Activated CD8-positive, alpha-beta T cell treated with anti-CD3 and anti-CD28 coated beads, Interleukin-2, amount 10 ng/mL, durations not matched to agents 7 days and 5 days (primary cell): ENCODE measurements at places on chromosomes 2 and 18.

DNA sequence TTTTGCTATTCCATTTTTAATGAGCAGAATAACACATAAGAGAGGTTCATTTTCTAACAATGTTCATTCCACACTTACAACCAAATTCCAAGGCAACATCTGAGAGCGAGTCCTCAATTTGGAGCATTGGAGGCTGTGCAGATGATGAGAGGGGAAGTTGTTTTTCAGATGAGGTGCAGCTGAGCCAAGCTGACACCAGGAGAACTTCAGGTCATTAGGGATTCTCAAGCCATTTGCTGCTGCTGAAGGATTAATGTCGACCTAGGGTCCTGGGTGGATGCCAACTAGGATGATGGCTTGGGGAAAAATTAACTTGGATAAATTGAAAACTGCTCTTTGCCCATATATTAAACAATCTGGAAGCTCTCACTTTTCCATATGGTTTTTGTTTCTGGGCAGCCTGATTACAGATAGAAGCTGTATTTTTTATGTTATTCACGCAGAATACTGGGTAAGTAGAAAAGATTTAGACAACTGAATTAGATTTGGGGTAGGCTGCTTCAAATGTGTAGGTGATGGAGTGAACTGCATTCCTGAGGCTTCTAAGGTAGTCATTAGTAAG is 206.4 kb upstream of the SLC39A10 start:
- H3K36me3 ChIP-seq: peaks cover 2% of the 10 kb centered on the region
- no peak overlapping the region for H3K27ac ChIP-seq
- H3K4me1 ChIP-seq: peaks cover 11% of the 10 kb centered on the region
- DNase-seq: no peak
- H3K27me3 ChIP-seq: no peaks in the 10 kb centered on the region

DNA sequence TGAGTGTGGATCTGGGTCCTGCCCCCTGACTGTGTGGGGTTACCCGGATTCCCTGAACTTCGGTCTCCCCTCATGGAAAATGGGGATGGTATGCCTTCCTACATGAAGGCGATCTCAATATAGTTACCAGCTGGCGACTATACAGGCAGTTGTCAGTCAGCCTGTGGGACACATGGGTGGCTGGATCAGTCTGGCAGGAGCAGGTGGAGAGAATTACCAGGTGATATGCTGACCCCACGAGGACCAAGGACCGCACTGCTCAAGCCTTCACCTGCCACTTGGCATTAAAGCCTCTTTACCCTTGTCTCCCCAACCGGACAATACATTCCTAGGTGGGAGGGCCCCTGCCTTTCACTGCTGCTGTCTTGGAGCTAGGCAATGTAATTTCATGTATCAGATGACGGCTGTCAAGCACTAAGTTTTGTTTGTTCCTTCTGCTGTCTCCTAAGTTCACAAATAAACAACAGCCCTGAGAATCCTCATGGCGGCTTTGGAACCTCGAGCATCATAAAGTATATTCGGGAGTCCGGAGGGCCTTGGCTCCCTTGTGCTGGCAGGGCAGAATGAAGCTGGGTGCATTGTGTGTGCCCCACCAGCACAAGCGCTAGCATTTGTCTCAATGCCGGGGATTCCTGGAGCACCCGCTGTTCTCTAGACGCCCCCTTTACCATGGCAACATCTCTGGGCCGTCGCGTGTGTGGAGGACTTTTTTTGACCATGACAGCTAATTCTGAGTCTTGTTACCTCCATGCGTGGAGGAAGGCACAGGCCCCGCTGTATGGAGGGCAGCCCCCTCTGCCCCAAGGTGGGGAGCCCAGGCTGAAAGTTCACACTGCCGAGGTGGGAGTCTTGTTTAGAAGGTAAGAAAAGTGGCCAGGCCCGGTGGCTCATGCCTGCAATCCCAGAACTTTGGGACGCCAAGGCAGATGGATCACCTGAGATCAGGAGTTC is 48.6 kb downstream of the PDCL3 start:
- H3K36me3 ChIP-seq: no peaks in the 10 kb centered on the region
- no peak for DNase-seq
- H3K4me1 ChIP-seq: no peaks in the 10 kb centered on the region
- no peak overlapping the region for H3K27ac ChIP-seq
- H3K27me3 ChIP-seq: no peaks in the 10 kb centered on the region

- no peaks in the 10 kb centered on the region for H3K4me1 ChIP-seq
- H3K36me3 ChIP-seq: no peaks in the 10 kb centered on the region
- no peak overlapping the region for H3K27ac ChIP-seq
- DNase-seq: no peak
- no peaks in the 10 kb centered on the region for H3K27me3 ChIP-seq
Measured at GRCh38 chr2:100395532-100396350, 21.7 kb downstream of the CHST10 start.

GRCh38 chr2:69733342-69734034 is 8.4 kb upstream of the ANXA4 start:
- H3K36me3 ChIP-seq: no peaks in the 10 kb centered on the region
- DNase-seq: no peak
- H3K27ac ChIP-seq: no peak overlapping the region
- no peak overlapping the region for H3K4me3 ChIP-seq
- H3K27me3 ChIP-seq: peaks cover 7% of the 10 kb centered on the region

DNA sequence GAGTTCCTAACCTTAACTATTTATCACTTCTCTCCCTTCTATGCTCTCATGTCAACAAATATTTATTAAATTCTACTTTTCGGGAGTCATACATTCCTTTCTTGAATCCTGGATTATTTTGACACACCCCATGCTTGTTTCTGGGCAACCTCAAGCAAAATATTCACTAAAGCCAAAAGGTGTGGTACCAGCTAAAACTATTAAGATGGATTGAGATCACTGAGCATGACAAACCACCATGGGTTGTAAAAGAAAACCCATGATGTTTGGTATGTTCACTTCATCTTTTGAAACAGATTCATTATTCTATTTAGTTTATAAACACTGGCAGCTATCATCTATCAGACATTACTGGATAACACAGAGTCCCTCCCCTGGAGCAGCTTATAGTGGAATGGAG is 32.5 kb downstream of the DPP4 start:
- DNase-seq: no peak
- no peaks in the 10 kb centered on the region for H3K27me3 ChIP-seq
- no peak overlapping the region for H3K27ac ChIP-seq
- H3K4me1 ChIP-seq: peaks cover 8% of the 10 kb centered on the region
- H3K36me3 ChIP-seq: peaks cover 47% of the 10 kb centered on the region
- H3K4me3 ChIP-seq: no peak overlapping the region
